Small intestine (tissue), 16 donors: ENCODE measurements at places on chromosomes 3 and 15.
A peak's percentile ranks its signal among the peaks of the same experiment; 100 is the strongest.

- peak; percentile 39 for DNase-seq
These were observed 35.6 kb upstream of the GYG1 start for GRCh38 chr3:148955544-148956346.

GRCh38 chr3:396293-396692, 199.7 kb downstream of the CHL1 start:
- no peak for DNase-seq

- no peak for DNase-seq
These were observed 32.2 kb downstream of the SLC6A11 start for GRCh38 chr3:10848261-10848660.

DNA sequence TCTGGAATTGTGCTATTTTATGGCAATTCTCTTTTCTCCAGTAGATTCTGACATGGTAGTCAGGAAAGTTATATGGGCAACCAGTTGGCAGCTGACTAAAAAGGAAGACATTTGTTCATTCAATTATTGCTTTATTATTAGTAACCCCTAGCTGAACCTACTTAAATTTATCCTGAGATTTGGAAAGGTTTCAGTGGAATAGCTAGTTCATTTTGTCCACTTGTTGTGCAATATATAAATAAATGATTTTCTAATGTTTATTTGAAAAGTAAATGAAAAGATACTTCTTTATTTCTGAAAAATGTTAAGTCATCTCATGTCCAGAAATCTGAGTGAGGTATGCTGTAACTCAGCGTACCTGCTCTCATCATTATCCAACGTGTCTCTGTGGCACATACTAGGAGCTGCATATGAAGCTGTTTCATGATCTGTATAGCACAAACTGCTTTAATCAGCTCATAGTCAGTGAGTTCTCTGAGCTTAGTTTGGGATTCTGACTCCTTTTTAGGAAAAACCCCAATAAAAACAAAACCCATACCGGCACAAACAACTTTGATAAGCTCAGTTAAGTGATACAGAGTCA, 35.9 kb downstream of the RARB start:
- DNase-seq = no peak

DNA sequence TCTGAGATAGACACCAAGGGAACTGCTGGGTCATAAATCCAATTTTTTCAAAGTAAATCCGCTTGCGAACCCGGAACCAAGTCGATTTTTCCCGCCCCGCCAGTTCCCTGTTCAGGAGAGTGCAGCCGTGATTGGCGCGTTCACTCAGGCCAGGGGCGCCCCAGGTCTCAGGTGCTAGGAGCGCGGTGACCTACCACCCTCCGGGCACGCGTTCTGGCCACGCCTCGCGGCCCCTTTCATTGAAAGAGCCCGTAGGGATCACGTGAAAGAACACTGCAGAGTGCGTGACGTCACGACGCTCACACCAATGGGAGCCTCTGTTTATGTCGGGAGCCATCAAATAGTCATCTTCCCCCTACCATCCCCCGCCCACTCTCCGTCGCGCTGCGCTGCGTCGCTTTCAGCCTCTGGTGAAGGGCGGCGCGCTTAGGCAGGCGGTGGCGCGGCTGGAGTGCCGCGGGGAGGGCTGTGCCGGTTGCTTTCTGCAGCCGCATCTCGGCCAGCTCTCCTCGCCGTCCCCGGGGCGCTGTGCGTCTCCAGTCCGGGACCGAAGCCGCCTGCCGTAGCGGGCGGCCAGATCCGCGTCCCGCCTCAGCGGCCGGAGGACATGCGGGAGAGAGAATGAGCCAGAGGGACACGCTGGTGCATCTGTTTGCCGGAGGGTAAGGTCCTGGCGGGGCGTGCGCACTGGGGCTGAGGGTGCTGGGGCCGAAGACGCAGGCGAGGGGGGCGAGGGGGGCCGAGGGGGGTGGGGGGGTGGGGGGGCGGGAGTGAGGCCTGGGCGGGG, at the start of gene SLC25A36:
SLC25A36 (plus strand) TSS at position 403 of the 787 bp plus-strand sequence; CDS start at position 622, 219 bp downstream.
- DNase-seq = peak; percentile 100

- no peak for DNase-seq
These were observed 164.5 kb downstream of the THSD4 start for GRCh38 chr15:71279757-71280141.

GRCh38 chr15:95162531-95162930, 931.2 kb downstream of the MCTP2 start:
- no peak for DNase-seq

- DNase-seq = peak; percentile 71
These were observed 21.6 kb downstream of the B4GALT4 start for GRCh38 chr3:119219069-119219468.

- DNase-seq = no peak
These were observed 114.8 kb downstream of the NR2E3 start for GRCh38 chr15:71925145-71925544.

DNA sequence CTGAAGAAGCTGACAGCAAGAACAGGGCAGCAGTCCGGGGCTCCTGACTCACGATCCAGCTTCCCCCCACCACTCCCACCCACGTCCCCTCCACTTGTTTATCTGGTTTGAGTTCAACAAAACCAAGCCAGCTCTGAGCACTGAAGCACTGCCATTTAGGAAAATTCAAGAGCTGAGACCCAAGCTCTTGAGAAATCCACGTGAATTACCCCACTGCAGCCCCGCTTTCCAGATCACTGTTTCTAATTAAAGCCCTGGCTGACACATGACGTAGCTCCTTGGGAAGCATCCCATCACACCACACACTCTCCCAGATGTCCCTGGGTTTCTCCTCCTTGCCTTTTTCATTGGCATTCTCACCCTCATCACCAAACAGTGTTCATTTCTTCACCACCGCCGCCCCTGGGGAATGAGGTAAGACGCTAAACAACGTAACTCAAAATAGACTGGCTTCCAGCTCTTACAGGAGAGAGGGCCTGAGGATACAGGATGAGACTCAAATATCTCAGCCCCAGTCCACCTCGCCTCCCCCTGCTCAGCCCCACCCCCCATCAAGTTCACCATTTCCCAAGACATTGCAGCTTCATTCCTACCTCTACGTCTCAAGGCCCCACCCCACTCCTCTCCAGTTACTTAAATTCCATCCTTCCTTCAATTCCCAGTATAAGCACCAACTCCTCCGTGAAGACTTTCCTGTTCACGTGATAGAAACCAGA, 95.4 kb downstream of the SRGAP3 start:
- no peak for DNase-seq

DNA sequence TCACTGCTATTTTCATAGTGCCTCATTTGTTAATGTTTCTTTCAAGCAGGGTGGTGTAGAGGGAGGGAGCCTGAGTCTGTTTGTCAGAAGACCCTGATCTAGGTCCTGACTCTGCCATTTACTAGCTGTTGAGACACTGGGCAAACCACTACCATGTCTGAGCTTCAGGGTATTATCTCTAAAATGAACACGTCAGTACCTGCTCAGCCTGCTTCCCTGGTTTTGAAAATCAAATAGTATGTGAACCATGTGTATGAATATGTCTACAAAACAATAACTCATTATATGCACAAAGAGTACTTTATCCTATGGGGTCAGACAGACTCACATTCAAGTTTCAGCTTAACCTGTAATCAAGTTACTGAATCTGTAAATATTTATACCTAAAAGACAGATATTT, 25.1 kb downstream of the SYNPR start:
- no peak for DNase-seq

GRCh38 chr3:184290331-184290730, 8.7 kb upstream of the PSMD2 start:
- no peak for DNase-seq

DNA sequence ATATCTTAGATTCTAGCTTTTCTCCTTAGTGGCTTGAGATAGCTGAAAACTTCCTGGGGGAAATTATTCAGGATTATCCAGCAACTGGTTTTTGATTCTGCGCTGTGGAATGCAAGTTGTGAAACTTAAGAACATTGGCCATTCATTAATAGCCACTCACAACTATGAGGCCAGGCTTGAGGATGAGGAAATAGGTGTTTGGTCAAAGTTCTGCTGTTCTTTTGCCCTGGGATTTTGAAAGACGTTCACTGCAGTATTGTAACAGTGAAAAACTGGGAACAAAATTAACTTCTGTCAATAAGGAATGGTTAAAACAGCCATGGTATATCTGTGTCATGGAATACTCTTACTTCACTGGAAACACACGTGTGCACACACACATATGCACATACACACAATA, 44.1 kb downstream of the CTXND1 start:
- peak; percentile 56 for DNase-seq

DNA sequence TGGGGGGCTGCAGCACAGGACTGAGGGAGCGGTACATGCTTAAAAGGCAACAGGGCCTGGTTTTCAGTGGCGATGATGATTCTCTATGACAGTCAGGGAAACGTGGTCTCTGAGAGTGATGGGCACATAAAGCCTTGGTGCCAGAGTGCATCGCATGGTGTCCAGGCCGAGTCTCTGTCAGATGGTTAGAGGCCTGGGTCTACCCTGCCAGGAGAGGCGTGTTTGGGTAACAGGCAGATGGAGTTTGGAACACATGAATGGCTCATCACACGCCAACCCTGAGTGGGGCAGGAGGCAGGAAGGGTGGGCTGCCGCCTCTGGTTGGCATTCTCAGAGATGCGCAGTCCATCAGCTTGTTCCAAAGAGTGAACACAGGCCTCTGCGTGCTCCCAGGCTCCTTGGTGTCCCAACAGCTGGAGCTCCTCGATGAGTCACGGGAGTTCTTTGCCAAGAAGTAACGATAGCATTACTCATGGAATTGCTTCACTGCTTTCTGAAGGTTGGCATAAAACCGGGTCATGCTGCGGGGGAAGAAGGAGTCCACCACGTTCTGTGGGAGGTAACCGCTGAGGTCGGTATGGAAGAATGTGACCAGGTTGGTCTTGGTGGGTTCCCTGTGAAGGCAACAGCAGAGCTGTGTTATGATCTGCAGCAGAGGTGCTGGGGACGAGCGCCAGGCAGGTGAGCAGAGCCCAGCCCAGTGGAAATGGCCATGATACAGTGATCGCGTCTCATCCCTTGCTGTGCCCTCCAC, 11.0 kb downstream of the STARD5 start:
- DNase-seq = peak; percentile 49

- DNase-seq = no peak
These were observed 8.9 kb upstream of the ALDH1A2 start for GRCh38 chr15:58074452-58074851.

DNA sequence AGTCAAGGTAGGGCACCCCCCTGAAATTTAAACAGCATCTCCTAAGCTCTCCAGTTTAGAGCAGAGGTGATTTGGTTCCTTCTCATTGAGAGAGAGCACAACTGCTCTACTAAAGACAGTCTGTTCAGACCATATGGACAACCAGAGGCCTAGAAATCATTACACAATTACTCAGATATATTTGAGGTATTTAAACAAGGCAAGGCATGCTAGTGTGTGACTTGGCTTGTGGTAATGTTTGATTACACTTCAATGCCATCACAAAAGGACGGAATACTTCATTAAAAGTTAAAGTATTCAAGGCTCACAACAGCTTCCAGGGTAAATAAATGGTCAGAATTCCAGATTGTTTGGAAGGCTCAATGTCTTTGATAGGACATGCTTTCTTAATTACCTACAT, 110.2 kb downstream of the LRTM1 start:
- no peak for DNase-seq

DNA sequence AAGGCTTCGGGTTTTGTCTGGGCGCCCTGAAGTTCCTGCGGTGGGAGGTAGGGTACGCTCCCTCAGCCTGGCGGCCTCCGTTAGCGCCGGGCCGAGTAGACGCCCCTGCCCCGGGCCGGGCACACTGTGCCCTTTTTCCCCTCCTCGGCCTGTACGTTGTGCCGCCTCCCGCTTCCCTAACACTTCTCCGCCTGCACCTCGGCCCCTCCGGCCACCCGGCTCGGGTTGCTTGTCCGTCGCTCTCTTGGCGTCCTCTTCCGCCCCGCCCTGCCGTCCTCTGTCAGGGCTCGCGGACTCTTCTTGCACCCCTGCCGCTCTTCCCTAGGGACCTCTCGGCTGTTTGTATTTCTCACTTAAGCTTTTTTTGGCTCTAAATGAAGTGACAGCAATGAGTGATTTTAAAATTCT, 384 bp downstream of the KNL1 start:
- DNase-seq = no peak

- DNase-seq = no peak
These were observed 200.0 kb upstream of the TOPAZ1 start for GRCh38 chr3:44041726-44042125.

- DNase-seq = no peak
These were observed 387.6 kb upstream of the CBLB start for GRCh38 chr3:106256249-106256957.

DNA sequence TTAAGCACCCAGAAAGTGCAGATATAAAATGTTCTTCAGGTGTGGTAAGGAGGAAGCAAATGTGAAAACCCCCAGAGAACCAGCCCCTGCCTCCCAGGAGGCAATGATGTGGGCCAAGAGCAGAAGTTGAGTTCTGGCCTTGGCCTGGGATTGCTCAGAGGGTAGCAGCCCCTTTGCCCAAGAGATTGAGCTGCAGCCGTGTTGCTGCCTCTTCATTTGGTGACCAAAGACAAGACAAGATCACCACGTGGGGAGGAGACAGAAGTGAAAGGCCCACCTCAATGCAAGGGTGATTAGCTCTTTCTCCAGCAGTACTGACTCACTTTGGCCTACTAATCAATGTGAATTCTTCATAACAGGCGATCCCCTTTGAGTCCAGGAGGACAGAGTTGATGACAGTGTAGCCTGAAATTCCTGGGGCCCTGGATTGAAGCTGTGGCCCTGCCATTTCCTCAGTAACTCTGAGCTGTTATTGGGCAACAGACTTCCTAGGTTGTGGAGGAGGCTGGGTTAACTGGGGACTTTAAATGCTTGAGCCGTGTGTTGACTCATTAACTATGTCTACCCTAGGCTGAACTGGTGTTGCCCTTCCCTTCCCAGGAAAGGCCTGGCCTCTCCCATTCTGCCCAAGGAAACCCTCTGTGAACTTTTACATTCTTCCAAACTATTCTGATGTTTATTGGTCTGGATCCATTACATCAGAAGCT, 86.5 kb downstream of the ST6GAL1 start:
- no peak for DNase-seq

- DNase-seq = no peak
These were observed 30.2 kb downstream of the ZNF710 start for GRCh38 chr15:90031231-90031791.

DNA sequence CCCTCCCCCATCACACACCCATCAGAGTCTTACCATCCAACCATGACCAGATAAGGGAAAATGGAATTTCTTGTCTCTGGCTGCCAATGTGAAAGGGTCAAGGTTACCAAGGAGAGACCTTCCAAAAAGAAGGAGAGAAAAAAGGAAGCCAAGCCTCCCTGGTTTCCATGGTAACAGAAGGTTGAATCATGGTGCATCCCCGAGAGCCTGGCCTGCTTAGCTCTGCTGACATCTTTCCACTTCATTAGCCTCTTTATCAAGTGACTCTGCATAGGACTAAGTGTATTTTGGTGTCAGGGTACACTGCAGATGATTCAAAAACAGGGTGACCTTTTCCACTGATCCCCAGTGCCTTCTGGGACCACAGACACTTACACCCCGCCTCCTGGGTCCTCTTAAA, 225.7 kb upstream of the PPP2R3A start:
- no peak for DNase-seq

GRCh38 chr3:188740010-188740409, 431.8 kb upstream of the TPRG1 start:
- peak; percentile 20 for DNase-seq

- peak; percentile 80 for DNase-seq
These were observed at the start of gene MYO5C for GRCh38 chr15:52295421-52296001. Gene MYO5C, minus strand, starts transcription at chr15:52295804. Its CDS starts 168 bp downstream, at chr15:52295636.
